Fibroblast of lung (primary cell): ENCODE measurements at places on chromosomes 2 and 18. TPM values are rescaled to one million over a fixed set of nuclear protein-coding genes. Genes with fewer than 3 reads are reported as not detected.

DNA sequence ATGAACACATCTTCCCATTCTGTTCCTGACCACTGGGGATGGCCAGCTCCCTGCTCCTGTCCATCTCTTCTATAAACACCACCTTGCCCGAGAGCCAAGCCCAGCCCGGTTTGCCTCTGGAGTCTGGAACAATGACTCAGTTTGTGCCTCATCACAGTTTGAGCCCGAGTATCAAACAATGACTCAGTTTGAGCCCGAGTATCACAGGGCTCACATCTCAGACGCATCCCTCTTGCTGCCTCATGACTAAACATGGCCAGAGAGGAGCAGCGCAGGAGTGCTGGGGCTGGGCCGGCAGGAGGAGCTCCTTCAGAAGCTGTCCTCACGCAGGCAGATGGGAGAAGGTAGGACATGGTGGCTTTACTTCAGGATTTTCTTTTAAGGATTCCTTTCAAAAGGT is 68.7 kb downstream of the PXDN start:
- peak; percentile 95 for DNase-seq

GRCh38 chr2:148615381-148615841 is 29.1 kb upstream of the EPC2 start:
- no peak for DNase-seq

- no peak for DNase-seq
These were observed 1.4 kb upstream of the SERTAD2 start for GRCh38 chr2:64655018-64655664.

GRCh38 chr2:191374366-191374765 is 129.2 kb downstream of the MYO1B start:
- DNase-seq, result no peak

DNA sequence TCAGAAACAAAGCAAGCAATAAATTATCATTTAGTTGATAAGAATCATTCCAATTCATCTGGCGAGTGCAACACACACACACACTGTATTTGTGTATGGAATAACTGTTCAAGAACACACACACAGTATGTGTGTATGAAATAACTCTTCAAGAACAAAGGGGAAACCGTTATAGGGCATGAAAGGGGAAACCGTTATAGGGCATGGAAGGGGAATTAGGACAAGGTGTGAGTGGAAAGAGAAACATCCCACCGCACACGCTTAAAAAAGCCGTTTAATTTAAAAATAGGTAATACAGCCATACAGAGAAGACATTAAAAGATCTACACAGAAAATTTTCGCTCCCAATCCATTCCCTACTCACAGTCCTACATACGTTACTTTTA is 607 bp upstream of the TSN start:
- no peak for DNase-seq

DNA sequence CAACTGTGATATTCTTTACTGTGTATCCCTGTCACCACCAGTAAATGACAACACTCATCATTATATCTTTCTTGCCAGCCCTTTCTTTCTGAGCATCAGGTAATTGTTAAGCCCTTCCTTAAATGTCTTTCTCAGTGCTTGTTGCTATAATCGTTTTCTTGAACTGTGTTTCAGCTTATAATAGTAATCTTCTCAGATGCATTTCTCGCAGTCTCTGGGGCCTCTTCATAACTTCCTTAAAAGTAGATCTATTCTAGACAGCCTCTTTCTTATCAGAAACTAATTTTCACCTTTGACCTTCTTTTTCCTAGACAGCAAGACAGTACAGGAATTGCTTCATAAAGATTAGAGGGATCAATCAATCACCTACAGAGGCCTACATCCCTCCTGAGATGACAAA is 648.1 kb downstream of the CPS1 start:
- DNase-seq, result no peak

SPC25 gene
- 0.99 TPM in 1 of 2 replicates, not detected in the other for total RNA-seq
